ENCODE measurements at places on chromosomes 3 and 15. TPM values are rescaled to one million over a fixed set of nuclear protein-coding genes. Genes with fewer than 3 reads are reported as not detected.

DNA sequence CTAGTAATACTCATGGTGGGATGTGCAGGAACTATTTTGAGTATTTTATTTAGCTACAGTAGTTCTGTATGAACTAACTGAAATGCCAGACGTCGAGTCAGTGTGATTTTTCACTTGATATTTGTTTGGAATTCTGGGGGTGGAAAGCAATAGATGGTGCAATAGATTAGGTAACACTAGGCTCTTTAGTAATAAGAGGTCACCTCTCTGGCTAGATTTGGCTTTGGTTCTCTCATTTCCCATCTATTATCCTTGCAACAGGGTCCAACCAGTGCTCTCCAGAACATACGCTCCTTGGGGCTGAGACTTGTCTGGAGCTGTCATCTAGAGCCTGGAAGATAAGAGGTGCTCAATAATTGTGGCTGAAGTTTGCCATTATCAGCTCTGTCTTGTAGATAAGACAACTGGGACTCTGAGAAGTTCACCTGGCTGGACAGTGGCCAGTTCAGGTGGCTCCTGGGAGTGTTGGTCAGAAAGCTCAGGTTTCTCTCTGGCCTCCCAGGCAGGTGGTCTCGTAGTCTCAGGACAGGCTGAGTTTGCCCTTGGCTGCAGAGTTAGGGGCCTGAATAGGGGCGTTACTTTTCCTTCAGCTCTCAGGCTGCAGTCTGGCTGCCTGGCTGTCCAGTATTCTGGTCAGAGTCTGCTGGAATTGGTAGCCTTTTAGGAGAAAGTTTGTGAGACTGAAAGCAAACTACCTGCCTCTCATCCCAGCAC, 277.5 kb upstream of the RGMA start:
- no peak for DNase-seq

GRCh38 chr3:71328926-71329325, 254.6 kb downstream of the FOXP1 start:
- DNase-seq, result no peak

DNA sequence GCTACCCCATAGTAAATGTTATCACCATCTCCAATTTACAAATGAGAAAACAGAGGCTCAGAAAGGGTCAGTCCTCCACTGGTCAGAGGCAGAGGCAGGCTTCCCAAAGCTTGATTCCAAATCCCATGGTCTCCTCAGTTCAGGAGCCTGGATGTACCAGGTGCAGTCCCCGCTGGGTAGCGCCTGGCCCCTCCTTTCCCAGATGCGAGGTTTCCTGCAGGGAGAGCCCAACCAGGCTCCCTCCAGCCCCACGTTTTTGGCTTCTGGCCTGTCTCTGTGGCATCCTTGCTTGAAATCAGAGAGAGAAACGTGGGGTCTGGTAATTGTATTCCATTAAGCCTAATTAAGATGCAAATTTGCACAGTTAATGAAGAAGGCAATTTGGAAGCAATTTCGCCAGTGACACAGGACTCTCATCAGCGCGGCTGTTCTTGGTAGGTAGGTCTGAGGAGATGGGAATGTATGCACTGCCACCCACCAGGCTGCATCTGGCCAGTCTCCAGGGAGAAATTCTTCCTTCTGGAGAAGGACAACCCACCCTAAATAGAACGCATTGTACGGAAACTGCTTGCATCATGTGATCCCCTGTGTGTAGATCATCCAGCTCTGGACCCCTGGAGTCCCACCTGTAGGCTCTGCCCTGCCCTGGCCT, 50.5 kb downstream of the HRH1 start:
- no peak for DNase-seq

- DNase-seq, result no peak
These were observed 61.2 kb downstream of the VPS8 start for GRCh38 chr3:184873141-184873540.

DNA sequence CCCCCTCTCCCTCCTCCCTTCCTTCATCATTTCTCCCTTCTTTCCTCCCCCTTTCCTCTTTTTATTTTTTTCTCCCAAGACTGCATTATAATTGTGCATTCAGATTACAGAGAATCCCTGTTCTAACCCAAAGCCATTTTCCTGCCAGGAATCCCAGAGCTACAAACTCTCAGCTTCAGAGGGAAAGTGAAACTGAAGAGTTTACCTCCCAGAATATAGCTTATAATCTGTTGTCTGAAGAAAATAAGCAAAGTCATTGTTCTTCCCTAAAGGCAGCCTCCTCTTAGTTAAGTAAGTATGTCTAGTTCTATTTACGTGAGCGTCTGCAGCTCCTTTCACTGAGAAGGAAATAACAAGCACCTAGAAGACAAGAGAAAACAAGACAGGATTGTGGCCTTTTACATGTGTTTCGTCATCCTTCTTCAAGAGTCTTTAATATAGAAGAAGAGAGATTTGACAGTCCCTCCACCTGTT, 97.2 kb downstream of the CHST2 start:
- DNase-seq, result peak; percentile 33

GRCh38 chr3:156818890-156819289, 7.3 kb upstream of the LEKR1 start:
- no peak for DNase-seq

DNA sequence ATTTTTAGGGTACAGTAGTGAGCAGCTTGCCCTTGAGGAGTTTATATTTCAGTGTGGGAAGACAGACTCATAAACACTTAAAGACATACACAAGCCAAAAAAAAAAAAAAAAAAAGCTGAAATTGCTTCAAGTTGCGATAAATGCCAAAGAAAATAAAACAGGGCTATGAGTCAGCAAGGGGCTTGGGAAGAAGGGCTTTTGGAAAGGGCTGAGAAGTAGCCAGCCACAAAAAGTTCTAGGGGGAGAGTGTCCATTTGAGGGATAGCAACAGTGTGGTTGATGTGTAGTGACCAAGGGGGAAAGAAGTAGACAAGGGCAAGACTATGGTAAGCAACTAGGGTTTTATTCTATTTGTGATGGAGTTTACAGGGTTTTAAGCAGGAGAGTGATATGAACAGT, 185.5 kb downstream of the ADAMTS9 start:
- DNase-seq, result no peak

DNA sequence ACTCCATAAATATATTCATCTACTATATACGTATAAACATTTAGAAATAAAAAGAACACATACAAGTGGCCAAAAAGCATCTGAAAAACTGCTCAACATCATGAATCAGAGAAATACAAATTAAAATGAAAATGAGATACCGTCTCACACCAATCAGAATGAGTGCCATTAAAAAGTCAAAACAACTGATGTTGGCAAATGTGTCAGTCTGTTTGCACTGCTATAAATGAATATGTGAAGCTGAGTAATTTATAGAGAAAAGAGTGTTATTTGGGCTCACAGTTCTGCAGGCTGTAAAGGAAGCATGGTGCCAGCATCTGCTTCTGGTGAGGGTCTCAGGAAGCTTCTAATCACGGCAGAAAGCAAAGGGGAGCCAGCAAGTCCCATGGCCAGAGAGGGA, 620.3 kb upstream of the CCDC54 start:
- no peak for DNase-seq

DNA sequence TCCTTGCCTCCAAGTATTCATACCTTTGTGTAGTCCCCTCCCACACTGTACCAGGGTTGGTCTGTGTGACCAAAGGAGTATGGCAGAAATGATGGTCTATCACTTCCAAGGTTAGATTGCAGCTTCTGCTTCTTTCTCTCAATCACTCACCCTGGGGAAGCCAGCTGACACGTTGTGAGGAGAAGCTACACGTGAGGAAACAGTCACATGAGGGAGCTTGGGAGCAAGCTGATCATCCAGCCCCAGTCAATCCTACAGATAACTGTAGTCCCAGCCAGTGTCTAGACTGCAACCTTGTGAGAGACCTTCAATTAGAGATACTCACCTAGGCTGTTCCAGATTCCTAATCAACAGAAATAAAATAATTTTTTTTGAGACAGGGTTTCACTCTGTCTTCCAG, 6.2 kb upstream of the ZNF774 start:
- no peak for DNase-seq

DNA sequence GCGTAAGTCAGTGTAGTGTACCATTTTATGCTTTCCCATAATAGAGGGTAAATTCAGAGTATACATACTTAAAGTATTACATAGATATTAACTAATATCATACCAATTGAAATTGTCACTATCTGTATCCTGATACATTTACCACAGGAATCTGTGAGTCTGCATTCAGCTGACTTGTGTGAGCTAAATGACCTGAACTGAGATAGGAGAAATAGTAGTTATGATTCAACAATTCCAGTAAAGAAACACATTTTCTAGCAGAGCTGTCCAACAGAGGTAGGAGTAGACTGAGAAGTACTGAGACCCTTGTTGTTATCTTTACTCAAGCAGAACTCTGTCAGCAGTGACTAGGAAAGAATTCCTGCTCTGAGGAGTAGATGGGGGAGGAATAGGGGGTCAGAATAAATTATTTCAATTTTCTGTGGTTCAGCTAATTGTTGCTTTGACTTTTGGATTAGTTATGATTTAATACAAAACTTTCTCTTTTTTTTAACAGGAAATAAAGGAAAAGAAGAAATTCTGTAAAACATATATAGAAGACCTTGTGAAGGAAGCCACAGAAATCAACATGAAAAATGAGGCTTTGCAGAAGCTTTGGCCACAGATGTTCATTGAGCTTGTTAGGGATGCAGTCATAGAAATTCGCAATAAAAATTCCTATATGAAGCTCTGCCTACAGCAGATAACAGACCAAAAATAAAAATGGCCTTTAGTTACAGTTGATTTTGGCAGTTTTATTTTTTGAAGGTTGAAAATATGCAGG, 66.2 kb upstream of the THSD4 start:
- no peak for DNase-seq

DNA sequence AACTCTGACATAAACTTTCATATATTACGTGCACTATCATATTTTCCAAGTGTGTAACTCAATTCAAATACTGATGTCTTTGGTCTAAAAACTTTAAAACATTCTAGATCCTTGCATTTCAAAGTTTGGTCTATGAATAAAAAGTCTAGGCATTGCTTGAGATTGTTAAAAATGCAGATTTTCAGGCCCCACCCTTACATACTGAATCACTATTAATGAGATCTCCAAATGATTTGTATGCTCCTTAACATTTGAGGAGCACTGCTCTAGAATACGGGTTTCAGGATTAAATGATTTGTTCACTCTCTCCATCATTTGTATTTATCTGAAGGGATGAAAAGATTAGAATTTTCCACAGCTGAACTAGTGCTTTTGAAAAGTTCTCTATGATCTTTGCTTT, 202.9 kb downstream of the KBTBD8 start:
- DNase-seq, result no peak

DNA sequence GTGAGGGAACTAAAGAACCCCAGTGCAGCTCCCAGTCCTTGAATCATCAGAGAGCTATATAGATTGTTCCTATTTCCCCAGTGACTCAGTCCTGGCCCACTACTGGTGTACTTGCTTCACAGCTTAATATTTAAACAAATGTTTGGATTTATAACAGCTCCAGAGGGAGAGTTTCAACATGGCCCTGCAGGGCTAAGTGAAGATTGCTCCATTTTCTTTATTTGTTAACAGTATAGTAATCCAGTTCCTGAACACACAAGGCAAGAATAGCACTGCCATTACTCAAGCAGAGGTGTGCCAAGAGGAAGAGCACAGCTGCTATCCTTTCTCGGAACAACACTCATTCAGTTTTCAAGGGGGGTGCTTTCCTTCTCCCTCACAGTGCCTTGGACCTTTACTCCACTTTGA, 6.5 kb downstream of the SQOR start:
- no peak for DNase-seq

GRCh38 chr15:85010386-85011159, 28.9 kb downstream of the PDE8A start:
- DNase-seq, result no peak

SMCO1 gene
- not detected for total RNA-seq

TRPM1 gene
- not detected for total RNA-seq

SYNM gene
- total RNA-seq, result 1.1 TPM

PRR23C gene
- total RNA-seq, result not detected

CCR9 gene
- total RNA-seq, result 1.9 TPM

CNTN3 gene
- not detected for total RNA-seq

All from naive thymus-derived CD8-positive, alpha-beta T cell (primary cell).